Lower lobe of right lung (tissue), 2 donors: ENCODE measurements at places on chromosomes 4 and X. TPM values are rescaled to one million over a fixed set of nuclear protein-coding genes. Genes with fewer than 3 reads are reported as not detected.
A peak's percentile ranks its signal among the peaks of the same experiment; 100 is the strongest.

CLDN34 gene
- total RNA-seq, result 0.50 TPM

TMEM156 gene
- 0.62 TPM for total RNA-seq

SPATA4 gene
- 1.2 TPM for total RNA-seq

HSPA4L gene
- total RNA-seq, result 3.0 TPM

HAND2 gene
- total RNA-seq, result 0.35 TPM

CC2D2A gene
- 21.2 TPM for total RNA-seq

GRCh38 chr4:139887962-139888735 is 222.5 kb downstream of the MGST2 start:
- H3K36me3 ChIP-seq, result peaks cover 4% of the 10 kb centered on the region
- H3K27me3 ChIP-seq, result no peaks in the 10 kb centered on the region
- DNase-seq, result peak; percentile 56
- peaks cover 23% of the 10 kb centered on the region for H3K4me1 ChIP-seq

DNA sequence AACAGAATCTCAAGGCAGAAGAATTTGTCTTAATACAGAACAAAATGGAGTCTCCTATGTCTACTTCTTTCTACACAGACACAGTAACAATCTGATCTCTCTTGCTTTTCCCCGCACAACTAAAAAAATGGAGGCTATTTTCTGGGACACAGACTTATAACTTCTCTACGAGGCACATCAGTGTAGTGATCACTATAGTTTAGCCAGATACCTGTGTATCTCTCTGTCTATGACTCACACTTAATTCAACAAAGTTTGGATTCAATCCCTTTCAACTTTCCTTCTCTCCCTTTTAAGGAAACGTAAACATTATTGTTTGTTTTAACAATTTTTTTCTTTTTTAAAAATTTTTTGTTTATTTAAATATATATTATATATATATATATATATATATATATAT is 29.4 kb downstream of the APELA start:
- DNase-seq, result no peak
- H3K4me3 ChIP-seq, result no peak overlapping the region
- H3K27me3 ChIP-seq, result no peaks in the 10 kb centered on the region
- no peak overlapping the region for H3K27ac ChIP-seq

DNA sequence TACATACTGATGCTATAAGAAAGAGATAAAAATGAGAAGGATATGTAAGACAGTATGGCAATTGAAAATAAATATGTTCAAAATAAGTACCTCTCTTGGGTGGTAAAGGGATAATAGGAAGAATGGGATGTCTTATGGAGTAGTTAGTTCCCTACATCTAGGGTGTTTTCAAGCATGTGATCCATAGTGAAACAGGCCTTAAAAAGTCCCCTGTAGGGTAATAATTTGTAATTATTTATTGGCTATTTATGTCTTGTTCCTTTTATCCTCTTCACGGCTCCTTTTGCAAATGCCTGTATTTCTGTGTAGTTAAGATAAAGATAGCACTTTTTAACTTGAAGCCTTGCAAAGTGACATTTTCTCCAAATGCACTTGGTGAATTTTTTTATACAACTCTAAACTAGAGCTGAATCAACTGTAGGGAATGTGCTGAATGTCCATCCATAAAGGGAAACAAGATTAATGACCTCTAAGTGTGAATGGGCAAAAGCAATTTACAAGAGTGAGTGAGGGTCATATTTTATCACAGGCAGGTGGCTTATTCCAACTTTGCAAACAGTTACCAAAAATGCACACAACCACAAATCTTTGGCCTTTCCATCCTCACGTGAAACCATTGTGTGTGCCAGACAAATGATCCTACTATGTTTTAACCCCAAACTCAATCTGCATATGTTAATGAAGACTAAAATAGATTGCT is 299.0 kb downstream of the KCNIP4 start:
- no peak overlapping the region for H3K4me3 ChIP-seq
- H3K27me3 ChIP-seq, result no peaks in the 10 kb centered on the region
- H3K36me3 ChIP-seq, result no peaks in the 10 kb centered on the region
- DNase-seq, result no peak

DNA sequence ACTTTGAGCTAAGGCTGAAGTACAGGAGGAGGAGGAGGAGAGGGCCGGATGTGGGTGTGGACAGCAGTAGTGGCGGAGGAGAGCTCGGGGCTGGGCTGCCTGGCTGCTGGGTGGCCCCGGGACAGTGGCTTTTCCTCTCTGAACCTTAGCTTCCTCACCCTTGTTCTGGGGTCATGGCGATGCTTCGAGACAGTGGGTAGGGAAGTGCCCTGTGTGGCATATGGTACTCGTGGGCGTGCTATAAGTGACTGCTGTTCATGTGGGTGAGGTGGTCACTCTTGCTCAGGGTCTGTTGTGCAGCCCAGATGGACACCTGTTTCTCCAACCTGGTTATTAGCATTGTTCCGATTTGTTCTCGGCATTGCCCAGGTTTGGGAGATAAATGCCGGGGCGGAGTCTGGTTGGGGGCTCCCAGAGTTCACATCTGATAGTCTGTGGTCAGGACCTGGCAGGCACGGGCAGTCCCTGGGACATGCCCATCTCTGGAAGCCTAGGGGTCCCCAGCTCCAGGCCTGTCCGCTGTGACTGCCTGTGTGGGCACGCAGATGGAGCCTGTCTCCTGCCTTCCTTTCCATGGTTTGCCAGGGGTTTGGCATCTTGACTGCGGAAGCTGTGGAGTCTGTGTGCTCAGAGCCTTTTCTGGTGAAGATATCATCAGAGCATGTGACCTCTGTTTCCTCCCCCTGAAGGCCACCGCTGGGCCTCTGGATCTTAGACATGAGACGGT is 4.9 kb upstream of the CPZ start:
- no peak for DNase-seq
- no peaks in the 10 kb centered on the region for H3K4me1 ChIP-seq
- peaks cover 63% of the 10 kb centered on the region for H3K27me3 ChIP-seq
- no peak overlapping the region for H3K4me3 ChIP-seq

DNA sequence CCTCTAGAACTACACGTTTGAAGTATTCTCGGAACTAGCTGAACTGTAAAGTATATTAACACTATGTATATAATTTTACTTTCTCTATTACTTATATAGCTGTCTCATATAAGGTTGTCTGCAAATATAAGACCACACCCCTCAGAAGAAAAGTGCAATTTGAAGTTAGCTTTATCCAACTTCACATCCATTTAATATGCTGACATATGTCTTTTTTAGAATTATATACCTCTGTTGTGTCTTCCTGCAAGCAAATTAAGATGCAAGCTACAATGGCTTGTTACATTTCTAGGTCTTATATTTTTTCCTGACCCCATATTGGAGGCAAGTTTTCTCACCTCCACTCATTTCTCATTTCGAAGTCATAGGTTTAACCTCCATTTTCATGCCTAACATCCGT is 349.0 kb upstream of the AGA start:
- H3K36me3 ChIP-seq, result no peaks in the 10 kb centered on the region
- no peaks in the 10 kb centered on the region for H3K27me3 ChIP-seq
- no peak overlapping the region for H3K4me3 ChIP-seq

- DNase-seq, result no peak
- H3K36me3 ChIP-seq, result no peaks in the 10 kb centered on the region
- H3K4me1 ChIP-seq, result no peaks in the 10 kb centered on the region
- no peak overlapping the region for H3K27ac ChIP-seq
These were observed 178.8 kb downstream of the SNCA start for GRCh38 chr4:89657931-89658700.

DNA sequence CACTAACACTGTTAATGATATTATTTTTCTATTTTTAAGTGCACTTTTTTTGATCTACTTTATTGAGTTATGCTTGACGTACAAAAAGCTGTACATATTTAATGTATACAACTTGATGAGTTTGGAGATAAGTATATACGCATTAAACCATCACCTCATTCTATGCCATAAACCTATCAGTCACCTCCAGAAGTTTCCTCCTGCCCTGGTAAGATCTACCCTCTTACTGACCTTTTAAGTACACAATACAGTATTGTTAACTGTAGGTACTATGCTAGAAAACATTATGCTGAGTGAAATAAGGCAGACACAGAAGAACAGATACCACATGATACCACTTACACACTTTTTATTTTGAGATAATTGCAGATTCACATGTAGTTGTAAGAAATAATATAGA is 36.9 kb downstream of the INTS6L start:
- H3K4me3 ChIP-seq, result no peak overlapping the region
- DNase-seq, result no peak
- H3K4me1 ChIP-seq, result no peaks in the 10 kb centered on the region

DNA sequence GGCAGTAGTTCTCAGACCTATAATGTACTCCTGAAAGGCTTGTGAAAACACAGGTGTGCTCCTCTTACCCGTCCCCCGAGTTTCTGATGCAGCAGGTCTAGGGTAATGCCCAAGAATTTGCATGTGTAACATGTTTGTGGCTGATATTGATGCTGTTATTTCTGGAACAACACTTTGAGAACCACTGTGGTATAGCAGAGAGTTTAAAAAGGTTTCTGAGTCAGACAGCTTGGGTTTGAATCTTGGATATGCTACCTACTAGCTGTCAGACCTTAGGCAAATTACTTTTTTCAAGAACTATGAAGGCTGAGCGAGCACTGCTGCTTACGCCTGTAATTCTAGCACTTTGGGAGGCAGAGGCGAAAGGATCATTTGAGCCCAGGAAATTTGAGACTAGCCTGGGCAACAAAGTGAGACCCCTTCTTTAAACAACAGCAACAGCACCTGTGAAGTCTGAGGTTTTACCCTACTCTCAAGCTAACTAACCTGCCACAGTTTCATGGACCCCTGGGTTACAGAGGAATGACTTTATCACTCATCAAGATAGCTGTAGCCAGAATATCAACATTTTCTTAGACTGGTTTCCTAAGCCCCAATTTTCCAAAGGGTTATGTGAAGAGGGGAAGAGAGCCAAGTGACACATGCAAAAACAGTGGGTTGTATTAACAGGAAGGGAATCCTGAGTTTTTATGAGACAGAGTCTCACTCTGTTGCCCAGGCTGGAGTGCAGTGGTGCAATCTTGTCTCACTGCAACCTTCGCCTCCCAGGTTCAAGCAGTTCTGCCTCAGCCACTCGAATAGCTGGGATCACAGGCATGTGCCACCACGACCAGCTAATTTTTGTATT is 5.1 kb downstream of the AFF1 start:
- no peaks in the 10 kb centered on the region for H3K27me3 ChIP-seq
- H3K36me3 ChIP-seq, result no peaks in the 10 kb centered on the region
- H3K4me1 ChIP-seq, result peaks cover 57% of the 10 kb centered on the region
- H3K27ac ChIP-seq, result peak overlapping the region; percentile 61
- no peak for DNase-seq

DNA sequence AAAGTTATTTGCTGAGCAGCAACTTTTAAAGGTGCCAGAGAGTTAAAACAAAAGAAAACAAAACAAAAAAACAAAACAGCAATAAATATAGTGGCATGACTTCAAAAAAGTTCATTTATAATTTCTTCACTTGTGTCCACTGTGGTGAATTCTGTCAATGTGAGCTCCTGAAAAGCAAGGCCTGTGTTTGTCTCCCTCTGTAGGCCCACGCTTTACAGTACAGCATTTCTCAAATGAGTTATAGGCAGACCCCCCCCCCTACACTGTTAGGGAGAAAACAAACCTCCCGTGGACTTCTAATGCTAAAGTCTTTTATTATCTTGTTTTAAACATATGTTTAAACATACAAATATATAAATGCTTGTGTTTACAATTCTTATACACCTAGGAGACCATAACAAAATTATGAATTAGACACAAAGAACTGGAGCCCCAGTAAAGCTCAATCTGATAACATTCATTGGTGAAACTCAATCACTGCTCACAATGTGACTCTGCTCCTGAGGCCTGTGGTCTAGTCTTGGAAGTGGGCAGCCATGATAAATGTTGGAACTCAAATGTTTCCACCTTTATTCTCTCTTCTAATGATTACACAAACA is 47.0 kb upstream of the SCOC start:
- no peaks in the 10 kb centered on the region for H3K27me3 ChIP-seq
- no peak for DNase-seq
- H3K4me1 ChIP-seq, result no peaks in the 10 kb centered on the region

DNA sequence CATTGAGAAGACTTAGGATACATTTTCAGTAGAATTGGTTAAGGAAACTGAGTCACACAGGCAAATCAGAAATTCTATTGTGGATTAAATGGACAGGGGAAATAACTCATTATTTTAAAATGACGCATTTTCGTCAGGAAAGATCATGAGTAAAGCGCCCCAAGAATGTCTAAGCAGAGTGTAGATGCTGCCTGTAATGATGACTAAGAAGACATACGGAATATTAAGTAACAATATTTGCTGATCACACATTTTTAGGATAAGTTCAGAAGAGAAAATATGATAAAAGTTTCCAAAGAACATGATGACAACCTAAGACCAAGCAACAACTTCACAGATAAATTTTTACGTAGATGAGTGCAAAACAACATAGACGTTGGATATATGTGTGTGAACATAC is 596.3 kb upstream of the TENM3 start:
- H3K4me3 ChIP-seq, result no peak overlapping the region
- H3K27ac ChIP-seq, result no peak overlapping the region
- no peak for DNase-seq
- H3K4me1 ChIP-seq, result no peaks in the 10 kb centered on the region
